ENCODE measurements at places on chromosomes 7 and 10.

DNA sequence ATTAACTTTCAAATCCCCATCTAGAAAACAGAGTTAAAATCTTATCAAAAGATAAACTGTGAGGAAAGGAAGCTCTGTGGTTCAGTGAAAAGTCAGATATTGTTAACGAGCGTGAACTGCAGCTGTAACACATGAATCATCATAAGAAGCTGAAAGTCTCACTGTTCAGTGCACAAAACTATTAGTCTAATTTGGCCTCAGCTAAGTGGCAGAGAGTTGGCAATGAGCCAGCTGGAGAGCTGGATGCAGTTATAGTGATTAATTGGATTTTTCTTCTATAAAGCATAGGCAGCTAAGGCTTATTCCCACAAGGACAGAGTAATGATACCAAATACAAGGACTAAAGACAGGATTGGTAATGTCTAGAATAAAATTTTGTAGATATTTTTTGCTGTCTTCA, 101.1 kb upstream of the ABCB5 start:
- DNase-seq, result peak; percentile 56

DNA sequence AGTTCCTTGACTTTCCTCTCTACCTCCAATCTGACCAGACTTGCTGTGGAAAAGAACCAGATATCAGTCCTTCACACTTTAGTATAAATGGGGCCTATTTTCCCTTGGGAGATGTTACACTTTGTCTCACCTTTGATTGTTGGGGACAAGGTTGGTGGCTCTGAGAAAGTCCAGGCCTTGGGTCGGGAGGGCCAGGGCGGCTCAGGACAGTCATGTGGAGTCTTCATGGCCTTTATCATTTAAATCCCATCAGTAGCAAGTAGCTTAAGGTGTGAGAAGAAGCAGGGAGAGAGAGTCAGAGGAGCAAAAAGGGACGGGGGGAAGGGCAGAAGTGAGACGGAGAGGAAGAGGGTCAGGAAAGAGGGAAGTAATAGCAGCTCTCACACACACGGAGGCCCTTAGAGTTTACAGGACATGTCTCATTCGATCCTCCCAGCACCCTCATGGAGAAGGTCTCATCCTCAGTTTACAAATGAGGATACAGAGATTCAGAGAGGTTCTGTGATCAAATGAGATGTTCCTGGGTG, 40.5 kb downstream of the TBATA start:
- DNase-seq, result no peak

- DNase-seq, result peak; percentile 17
Measured at GRCh38 chr7:67821116-67821515, 824.5 kb downstream of the TYW1 start.

DNA sequence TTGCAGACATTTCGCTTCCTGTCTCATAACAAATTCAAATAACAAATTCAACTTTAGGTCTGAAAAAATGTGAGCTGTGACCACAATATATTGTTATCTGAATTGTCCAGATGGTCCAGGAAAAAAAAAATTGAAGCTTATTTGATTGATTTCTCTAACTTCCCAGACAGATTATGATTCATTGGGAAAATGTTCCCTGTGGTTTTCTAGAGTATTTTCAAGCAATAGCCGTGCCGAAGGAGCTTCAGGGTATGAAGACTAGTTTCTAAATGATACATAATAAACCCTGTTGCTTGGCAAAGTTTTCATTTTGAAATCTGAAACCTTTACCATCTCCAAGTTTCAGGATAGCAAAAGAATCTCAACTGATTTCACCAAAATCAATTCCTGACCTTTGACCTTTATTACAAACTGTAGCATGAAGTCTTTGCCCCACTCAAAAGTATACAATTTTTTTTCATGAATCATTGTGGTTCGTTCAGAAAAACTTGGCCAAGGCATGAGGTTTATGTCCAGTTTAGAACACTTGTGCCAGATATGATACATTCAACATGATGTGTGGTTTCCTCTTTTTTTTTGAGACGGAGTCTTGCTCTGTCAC, 109.9 kb downstream of the JCAD start:
- peak; percentile 99 for DNase-seq

GRCh38 chr7:3710531-3710930, 409.5 kb downstream of the SDK1 start:
- no peak for DNase-seq

GRCh38 chr10:73803680-73804286, 7.6 kb downstream of the NDST2 start:
- DNase-seq, result no peak

DNA sequence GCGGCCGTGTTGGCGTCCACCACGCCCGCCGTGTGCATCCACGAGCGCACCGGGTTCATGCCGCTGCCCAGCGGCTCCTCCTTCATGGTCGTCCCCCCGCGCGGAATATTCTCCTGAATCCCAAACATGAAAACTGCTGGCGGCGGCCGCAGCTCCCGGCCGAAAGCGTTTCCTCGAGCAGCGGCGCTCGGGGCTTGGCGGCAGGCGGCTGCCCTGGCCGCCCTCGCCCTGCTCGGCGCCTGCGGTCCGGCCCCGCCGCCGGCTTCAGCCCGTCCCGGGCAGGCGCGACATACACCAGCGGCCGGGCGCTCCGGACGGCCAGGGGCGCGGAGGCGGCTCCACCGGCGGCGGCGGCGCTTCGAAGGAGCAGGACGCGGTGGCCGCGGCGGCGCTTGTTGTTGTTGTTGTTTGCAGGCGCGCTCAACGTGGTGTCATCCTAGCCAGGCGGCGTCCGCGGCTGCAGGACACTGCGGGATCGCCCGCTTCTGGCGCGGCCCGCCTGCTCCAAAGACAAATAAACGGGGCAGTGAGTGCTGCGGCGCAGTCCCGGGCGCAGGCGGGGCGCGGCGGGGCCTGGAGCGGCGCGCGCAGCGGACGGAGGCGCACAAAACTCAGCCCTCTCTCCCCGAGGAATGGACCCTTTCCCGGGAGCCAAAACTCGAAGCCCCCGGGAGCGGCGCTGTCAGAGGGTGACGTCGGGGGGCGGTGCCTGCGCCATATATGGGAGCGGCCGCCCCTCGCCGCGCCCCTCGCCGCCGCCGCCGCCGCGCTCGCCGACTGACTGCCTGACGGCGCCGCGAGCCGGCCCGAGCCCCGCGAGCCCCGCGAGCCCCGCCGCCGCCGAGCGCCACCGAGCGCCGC, at the start of gene EBF3:
TSS of gene EBF3 (minus strand) at position 634 of the 861 bp plus-strand sequence. CDS start at position 128, 506 bp downstream.
- DNase-seq, result no peak

DNA sequence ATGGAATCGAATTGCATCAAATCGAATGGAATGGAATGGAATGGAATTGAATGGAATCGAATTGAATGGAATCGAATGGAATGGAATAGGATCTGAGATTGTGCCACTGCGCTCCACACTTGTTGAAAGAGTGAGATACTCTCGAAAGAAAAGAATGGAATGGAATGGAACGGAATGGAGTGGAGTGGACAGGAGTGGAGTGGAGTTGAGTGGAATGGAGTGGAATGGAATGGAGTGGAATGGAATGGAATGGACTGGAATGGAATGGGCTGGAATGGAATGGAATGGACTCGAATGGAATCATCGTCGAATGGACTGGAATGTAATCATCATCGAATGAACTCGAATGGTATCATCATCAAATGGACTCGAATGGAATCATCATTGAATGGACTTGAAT, 38.0 kb downstream of the ZNF716 start:
- DNase-seq, result no peak

DNA sequence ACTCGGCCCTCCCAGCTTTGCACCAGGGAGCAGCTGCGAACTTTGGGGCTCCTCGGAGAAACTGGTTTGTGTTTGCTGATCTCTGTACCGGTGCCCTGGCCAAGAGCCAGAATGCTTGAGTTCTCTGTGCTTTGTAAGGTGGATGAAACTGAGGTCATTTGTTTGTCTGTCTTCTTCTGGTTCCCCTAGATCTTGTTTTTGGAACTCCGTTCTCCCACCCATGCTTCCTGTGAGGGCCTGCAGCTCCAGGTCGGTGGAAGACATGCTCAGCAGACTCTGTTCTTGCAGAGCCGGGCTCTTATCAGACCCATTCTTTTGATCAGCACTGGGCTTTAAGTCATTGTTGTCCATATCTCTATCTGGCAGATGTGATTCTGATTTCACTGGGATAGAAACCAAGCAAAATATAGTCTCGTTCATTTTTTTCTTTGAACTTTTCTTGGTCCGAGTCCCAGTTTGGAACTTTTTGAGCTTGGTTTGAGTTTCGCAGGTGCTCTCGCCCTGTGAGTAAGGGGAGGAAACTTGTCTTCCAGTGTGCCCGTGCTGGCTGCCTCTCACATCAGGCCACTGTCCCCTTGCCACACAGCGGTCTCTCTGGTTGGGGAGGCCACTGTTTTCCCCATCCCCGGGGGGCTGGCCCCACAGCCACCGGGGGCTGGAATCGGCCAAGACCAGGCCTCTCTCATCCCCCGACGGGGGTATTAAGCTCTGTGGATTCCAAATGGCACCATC, 31.2 kb downstream of the JCAD start:
- no peak for DNase-seq

DNA sequence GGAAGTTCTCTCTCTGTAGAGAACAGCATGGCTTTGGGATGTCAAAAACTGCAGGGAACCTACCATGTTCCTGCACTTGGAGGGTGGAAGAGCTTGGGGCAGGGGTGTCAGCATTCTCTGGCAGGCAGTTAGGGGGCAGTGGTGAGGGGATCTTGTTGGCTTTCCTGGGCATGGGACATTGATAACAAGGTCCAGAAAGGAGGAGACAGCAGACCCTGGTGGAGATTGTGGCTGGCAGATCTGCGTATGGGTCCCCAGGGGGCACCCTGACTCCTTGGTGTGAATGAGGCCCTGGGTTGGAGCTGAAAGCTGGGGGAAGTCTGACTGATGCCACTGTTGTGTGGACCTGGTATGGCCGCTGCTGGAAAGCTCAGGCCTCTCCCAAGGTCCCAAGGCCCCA, 22.9 kb upstream of the CAMK2B start:
- no peak for DNase-seq

DNA sequence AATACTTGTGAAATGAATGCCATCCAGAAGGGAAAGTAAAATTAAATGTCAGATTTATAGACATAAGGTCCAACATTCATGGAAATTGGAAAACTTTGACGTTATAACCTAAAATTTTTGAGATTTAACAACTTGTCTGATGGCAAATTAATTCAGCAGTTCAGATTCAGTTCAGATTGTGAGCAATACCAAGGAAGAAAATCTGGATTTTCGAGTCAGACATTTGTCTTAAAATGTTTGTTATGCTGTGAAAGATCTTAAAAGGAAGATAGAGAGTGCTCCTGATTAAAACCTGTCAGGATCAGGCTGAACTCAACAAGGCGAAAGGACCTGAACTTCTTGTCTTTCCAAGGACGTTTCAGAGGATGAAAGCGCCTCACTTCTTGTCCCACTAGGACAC, 320.9 kb downstream of the PAXIP1 start:
- no peak for DNase-seq

GRCh38 chr10:6195846-6196245, 6.9 kb upstream of the PFKFB3 start:
- no peak for DNase-seq

DNA sequence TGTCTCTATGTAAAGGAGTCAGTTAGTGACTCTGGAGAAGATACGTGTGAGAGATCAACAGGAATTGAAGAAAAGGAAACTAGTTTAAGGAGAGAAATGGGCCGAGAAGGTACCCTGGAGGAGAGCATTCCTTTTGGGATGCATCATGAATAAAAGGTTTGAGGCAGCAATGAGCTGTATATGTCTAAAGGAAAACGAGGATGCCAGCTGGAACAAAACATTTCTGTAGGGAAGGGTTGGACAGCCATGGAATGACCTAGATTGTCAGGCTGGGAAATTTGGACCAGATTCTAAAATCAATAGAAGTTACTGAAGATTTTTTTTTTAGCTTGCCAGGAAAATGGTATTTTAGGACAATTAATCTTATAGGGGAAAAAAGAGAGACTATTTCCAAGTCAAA, 17.2 kb upstream of the MPP7 start:
- no peak for DNase-seq

GRCh38 chr7:115779561-115779960, 251.0 kb downstream of the TFEC start:
- no peak for DNase-seq

- DNase-seq, result no peak
Measured at GRCh38 chr10:79248341-79249185, 98.7 kb upstream of the PPIF start.

- no peak for DNase-seq
Measured at GRCh38 chr7:92830027-92830426, 6.3 kb downstream of the CDK6 start.

DNA sequence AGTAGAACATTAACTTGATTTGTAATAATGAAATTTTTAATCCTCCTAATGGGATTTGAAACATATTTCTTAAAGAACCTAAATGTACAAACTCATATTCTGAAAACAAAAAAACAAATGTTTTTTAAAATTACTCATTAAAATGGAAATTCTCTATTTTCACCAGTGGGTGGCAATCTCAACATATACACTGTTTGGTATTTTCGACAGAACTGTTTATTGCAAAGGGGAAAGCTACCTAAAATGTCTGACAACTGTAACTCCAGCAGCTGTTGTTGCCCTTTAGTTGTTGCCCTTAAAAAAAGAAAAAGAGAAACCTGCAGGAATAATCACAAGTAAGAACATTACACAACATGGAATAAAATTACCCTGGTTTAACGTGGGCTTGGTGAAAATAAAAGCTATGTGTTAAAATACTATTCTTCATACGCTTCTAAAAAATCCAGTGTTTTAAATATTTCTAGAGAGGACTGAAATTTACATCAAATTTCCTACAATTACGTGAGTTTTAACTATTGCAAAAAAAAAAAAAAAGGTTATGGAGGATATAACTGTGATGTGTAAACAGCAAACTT, 54.5 kb downstream of the COL1A2 start:
- no peak for DNase-seq

DNA sequence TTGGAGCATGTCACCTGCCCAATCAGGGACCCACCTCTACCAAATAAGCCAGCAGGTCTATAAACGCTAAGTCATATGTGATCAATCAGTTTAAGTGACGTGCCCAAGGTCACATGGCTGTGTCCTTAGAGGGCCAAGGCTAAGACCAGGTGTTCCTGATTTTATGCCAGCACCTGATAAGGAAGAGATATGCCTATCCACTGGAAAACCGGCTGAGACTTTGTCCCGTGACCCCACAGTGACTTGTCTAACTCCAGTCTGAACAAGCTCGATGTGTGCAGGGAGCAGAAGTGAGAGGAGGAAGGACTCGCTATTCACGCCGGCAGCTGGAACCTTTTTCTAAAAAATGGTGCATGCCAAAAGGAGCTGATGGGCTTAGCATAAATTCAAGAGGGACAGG, 57.0 kb downstream of the PRKAG2 start:
- no peak for DNase-seq
